ENCODE measurements at places on chromosomes 12 and 14. TPM values are rescaled to one million over a fixed set of nuclear protein-coding genes. Genes with fewer than 3 reads are reported as not detected.
A peak's percentile ranks its signal among the peaks of the same experiment; 100 is the strongest.

Gene IGFBP6
- total RNA-seq: 121 TPM

Gene AJUBA
- total RNA-seq: 31.6 TPM

Gene TTC9
- total RNA-seq: 5.7 TPM

Gene RPL10L
- not detected for total RNA-seq

DNA sequence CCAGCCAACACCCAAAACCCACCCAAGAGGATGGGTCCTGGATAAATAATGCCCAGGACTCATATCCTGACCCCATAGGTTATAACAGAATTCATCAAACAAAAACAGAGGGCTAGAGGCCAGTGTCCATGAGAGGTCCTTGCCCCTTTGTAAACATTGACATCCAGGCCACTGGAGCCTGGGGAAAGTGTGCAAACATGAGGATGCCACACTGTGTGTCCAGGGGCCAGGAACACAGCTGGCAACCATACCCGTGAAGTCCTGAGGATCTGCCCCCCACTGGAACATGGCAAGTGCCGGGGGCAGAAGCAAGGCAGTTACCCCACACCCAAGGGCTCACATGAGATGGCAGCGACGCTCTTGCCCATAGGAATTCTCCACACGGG is 4.2 kb upstream of the KMT2D start:
- DNase-seq: no peak

GRCh38 chr14:77041881-77042545 is 13.5 kb upstream of the IRF2BPL start:
- peak; percentile 80 for DNase-seq

All from thyroid gland (tissue), 4 donors.